ENCODE measurements at places on chromosomes 3 and 15.

GRCh38 chr3:153050978-153051377 is 111.0 kb upstream of the RAP2B start:
- no peak for DNase-seq

- no peak for DNase-seq
Observed at GRCh38 chr3:150469931-150470740, 62.0 kb downstream of the TSC22D2 start.

- DNase-seq: no peak
Observed at GRCh38 chr15:35657679-35658311, 111.8 kb upstream of the DPH6 start.

DNA sequence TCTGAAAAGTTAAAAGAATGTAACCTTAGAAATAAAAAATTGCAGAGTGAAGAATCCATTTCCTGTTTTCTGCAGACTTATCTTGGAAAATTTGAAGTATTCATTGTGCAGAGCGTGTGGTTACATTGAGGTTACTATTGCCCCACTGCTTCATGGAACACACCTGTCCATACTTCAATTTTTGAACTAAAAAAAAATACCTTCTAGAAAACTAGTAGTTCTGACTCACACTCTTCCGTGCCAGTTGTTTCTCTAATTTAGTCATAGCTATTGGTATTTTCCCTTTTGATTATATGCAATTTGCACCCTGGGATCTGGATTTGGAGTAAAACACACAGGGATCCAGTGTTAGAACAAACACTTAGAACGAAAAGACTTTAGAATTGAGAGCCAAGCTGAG is 111.8 kb upstream of the LYSMD4 start:
- DNase-seq: no peak

DNA sequence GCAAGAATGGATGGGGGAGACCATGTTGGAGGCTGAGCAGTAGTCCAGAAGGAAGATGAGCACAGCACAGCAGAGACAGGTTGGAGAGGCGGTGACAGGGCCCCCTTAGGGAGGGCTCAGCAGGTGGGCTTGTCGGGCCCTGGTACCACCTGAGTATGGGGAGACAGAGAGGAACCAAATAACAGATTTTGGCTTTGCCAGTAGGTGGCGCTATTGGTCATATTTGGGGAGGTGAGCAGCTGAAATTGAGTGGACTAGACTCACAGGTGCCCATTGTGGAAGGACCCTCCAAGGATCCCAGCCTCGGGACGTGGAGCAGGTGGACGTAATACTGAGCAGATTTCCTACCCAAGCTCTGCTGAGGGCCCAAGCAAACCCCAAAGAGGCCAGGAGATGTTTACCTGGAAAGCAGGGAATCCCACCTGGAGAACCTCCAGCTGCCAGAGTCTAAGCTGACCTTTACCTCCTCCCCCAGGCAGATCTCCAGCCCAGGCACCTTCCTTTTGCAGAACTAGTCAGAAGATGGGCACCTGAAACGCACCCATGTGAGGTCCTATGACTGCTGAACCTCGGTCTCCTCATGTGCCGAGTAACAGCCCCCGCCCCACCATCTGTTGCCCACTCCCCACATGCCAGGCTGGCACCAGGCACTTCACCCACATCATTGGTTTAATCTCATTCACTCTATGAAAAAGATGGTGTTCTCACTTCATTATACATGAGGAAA is 24.6 kb upstream of the CORO2B start:
- no peak for DNase-seq

DNA sequence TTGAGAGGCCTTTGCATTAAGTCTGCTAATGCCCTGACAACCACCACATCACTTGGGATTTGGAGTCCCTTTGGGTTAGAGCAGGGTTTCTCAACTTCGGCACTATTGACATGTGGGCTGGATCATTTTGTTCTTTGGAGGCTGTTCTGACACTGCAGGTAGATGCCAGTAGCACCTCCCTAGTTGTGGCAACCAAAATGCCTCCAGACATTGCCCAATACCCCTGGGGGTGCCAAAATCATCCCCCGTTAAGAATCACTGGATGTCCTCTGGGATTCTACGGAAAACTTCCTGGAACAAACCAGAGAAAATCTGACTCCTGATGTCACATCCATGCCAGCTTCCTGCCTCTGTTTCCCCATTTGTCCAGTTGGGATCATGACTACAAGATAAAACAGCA is 37.2 kb upstream of the BLM start:
- DNase-seq: no peak

- DNase-seq: no peak
Observed at GRCh38 chr3:176431038-176431418, 766.3 kb downstream of the TBL1XR1 start.

GRCh38 chr3:124217542-124217941 is 225.6 kb upstream of the ROPN1 start:
- no peak for DNase-seq

GRCh38 chr3:128585974-128586373 is 64.6 kb downstream of the RPN1 start:
- DNase-seq: no peak

DNA sequence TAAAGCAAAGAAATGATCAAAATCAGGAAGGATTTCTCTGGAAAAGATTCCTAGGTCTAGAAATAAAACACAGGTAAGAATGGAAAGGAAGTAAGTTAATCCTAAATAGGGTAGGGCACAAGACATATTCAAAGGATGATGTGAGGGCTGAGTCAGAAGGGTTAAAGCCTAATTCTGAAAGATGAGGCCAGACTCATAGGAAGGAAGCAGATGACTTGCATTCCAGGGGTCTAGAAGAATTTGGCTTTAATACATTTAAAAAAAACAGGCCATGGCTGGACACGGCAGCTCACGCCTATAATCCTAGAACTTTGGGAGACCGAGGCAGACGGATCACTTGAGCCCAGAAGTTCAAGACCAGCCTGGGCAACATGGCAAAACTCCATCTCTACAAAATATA is 3.2 kb downstream of the SSR3 start:
- DNase-seq: no peak

DNA sequence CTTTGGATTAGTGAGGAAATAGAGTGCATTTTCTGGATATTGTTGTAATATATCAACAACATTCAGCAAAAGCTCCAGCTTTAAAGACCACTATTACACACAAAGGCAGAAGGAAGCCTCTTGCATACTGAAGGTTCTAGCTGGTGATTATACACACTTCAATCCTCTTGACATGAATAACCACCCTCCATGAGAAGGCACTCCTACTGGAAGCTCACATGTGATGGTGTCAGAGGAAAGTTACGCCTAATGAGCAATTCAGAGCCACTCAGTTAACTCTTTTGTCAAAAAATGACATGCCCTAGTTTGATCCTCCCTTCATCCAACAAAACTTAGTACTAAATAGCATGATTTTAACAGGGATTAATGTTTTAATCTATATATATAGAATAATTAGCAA is 124.6 kb upstream of the LYSMD4 start:
- no peak for DNase-seq

- no peak for DNase-seq
Observed at GRCh38 chr15:80871858-80872257, 92.7 kb downstream of the CEMIP start.

- no peak for DNase-seq
Observed at GRCh38 chr3:69422751-69423150, 36.9 kb upstream of the FRMD4B start.

GRCh38 chr3:76735152-76735551 is 304.7 kb upstream of the ROBO2 start:
- DNase-seq: no peak

DNA sequence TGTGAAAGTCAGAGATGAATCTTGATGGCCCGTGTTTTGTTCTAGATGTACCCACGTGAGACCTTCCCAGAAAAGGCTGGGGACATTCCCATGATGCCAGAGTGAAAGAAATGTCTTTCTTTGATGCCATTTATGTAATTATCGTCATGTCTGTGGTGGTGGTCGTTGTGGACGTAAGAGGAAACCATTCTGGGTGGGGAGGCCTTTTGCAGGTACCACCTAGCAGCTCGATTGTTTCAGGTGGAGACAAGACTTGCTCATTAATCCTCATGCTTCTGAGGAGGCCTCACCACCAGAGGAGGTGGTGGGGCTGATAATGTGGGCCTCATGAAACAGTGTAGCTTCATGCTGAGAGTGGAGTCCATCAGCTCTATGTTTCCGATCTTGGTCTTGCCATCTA is 58.1 kb upstream of the USP3 start:
- DNase-seq: no peak

GRCh38 chr3:56987238-56987895 is 73.1 kb upstream of the SPATA12 start:
- DNase-seq: no peak

DNA sequence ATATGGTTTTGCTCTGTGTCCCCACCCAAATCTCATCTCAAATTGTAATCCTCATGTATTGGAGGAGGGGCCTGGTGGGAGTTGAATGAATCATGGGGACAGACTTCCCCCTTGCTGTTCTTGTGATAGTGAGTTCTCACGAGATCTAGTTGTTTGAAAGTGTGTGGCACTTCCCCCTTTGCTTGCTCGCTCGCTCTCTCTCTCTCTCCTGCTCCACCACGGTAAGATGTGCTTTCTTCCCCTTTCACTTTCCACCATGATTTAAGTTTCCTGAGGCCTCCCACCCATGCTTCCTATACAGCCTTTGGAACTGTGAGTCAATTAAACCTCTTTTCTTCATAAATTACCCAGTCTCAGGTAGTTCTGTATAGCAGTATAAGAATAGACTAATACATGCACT is 60.7 kb downstream of the GSK3B start:
- no peak for DNase-seq

DNA sequence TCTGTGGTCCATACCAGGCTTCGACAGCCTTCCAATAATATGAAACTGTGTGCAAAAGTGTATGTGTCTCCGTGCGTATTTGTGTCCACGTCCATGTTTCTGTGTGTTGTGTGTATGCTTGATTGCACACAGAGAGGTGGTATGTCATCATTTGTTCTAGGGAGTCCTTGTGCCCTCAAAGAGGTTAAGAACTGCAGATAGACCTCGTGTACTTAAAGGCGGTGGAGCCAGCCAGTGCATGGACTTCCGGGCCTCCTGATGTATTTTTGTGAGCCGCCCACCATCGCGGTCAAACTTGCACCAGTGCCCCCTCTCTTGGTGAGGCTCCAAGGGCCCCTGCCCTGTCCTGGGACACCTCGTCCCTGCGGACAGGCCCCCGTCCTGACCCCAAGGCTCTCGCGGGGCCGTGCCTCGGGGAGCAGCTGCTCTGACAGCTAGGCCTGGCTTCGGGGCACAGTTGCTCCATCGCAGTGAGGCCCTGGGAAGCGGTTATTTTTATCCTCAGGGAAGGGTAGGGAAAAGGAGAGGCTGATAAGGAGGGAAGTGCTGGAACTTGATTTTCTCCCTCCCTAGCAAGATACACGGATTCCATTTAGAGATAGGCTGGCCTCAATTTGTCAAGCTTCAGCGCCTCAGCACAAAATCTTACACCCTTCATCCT is 1.2 kb upstream of the RYK start:
- no peak for DNase-seq

Data from GM12892 (cell line).